ENCODE measurements at places on chromosomes 6 and 20. TPM values are rescaled to one million over a fixed set of nuclear protein-coding genes. Genes with fewer than 3 reads are reported as not detected.

The EPB41L1 gene
- total RNA-seq, result 32.6 TPM

DNA sequence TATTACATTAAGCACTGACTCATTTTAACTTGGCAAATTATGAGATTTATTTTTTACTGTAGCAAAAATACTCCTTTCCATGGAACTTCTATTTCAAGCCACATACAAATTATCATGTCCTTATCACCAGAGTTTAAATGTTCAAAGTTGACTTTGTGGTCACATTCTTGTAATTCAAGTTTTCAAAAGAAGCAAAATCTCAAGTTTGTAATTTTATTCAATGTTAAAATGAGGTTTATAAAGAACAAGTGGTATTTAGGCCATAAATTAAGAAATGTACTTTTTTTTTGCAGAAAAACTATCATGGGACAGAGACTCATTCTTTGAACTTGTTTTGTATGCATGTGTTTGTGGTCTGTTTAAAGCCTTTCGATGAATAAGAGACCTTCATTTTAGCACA lies 811.5 kb downstream of the TENT5A start:
- no peak for DNase-seq

The CAPN11 gene
- total RNA-seq, result 0.23 TPM

The KIF6 gene
- total RNA-seq, result 0.28 TPM

The BPI gene
- total RNA-seq, result 0.63 TPM

DNA sequence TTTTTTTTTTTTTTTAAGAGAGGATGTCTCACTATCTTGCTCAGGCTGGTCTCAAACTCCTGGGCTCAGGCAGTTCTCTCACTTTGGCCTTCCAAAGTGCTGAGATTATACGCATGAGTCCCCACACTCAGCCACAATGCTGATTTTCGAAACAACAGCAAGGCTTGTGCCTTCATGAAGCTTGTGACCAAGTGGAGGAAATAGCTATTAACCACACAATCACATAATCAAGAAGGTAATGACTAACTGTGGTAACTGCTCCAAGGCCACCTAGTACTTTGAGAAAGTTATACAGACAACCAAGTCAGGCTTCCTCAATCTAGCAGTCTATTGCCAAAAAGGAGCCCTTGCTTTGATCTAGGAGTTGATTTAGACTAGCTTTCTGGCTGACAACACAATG lies 46.3 kb downstream of the SOD2 start:
- no peak for DNase-seq

DNA sequence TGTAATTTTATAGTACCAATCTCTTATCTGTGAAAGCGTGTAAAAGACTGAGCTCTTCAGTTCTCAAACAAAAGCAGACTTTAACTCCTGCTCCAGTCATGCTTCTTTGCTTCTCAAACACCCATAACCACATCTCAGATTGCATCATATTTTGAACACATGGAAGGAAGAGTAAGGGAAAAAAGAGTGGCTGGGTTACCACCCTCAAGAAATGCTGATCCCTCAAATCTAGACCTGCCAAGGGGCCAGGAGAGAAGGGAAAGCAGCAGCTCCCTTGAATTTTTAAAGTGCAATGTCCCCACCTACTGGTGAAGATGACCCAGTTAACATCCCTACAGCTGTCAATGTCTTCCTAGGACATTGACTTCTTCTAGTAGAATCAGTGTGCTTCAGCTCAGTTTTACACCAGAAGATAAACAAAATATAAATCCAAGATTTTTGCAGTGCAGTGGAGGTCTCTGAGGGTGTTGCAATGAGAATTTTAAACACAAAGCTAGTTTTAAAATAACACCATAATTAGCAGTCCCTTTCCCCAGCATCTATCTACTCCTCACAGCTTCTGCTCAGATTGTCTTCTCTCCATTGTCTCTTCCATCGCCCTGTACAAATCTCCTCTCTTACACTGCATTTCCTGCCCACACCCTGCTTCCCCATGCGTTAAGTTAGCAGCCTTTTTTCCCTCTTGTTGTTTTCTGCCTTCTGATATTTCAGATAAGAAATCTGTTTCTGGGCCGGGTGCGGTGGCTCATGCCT lies 22.6 kb upstream of the HLA-DQB2 start:
- DNase-seq, result peak; percentile 82

GRCh38 chr6:46378882-46379416 lies 112.3 kb downstream of the RCAN2 start:
- DNase-seq, result no peak

DNA sequence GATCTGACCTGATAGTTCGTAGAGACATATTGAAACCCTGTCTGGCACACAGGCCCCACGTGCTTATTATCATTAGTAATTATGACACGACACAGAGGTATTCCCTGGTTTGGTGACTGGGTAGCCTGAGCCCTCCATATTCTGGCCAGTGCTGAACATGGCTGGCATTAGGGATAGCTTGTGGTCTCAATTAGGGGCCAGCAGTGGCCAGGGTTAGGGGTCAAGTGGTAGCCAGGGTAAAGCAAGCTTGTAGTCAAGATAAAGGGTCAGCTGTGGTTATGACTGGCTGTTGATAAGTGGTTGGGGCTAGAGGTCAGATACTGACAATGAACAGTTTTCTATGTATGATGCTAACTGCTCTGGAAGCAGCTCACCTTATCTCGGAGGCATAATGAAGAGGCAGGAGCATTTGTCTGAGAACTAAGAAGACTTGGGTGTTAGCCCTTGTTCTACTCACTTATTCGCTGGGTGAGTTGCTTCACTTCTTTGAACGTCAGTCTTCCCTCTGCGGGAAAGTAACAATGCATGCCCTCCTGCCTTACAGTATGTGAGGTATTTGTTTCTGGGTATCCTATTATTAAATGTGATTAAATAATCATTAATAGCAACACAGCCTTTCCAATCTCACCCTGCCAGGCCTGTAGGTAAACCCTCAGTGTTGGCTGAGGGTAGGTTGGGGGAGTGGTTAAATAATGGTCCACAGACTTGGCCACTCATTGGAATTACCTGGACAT lies 66.7 kb downstream of the VEGFA start:
- DNase-seq, result no peak

DNA sequence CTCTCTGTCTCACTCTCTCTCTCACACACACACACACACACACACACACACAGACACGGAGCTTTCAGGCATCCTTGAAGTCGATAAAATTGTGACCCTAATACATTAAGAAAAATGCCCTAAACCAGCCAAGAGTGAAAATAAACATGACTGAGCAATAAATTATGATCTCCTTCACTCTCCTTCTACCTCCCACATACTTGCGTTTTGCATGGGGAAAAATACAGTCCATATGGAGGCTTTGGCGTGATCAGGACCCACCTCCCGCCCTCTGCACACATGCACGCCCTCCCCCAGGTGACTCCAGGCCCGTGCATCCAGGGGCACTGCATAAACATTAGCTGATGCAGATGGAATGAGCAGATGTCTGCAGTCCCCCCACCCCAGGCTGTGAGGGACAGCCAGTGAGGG lies 114.2 kb upstream of the JARID2 start:
- DNase-seq, result peak; percentile 8

DNA sequence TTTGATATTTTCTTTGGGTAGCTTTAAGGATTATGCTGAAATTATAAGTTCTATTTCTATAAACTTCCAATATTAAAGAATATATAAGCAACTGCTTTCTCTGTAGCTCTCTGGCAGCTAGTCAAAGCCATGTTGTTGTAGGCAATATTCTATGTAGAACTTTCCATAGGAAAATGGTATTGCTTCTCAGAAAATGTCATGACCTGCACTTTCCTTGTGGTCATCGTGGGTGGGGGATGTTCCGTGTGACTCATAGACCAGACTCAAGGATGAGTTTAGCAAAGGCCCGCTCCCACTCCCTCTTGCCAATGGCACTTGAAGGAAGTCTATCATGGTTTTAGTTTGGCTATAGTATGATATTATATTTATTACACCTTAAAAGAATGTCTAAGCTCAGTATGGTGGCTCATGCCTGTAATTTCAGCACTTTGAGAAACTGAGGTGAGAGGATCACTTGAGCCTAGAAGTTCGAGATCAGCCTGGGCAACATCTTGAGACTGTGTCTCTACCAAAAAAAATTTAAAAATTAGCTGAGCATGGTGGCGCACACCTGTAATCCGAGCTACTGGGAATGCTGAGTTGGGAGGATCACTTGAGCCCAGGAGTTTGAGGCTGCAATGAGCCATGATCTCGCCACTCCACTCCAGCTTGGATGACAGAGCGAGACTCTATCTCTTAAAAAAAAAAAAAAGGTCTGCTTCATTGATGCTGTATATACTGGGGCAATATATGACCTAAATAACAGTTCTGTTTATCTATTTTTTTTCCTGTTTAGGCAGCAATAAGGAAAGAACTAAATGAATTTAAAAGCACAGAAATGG lies 36.6 kb upstream of the LTV1 start:
- DNase-seq, result peak; percentile 29

- DNase-seq, result no peak
Observed at GRCh38 chr6:40039042-40039441, 104.8 kb upstream of the MOCS1 start.

GRCh38 chr6:4909063-4909706 lies 94.7 kb downstream of the RPP40 start:
- no peak for DNase-seq

DNA sequence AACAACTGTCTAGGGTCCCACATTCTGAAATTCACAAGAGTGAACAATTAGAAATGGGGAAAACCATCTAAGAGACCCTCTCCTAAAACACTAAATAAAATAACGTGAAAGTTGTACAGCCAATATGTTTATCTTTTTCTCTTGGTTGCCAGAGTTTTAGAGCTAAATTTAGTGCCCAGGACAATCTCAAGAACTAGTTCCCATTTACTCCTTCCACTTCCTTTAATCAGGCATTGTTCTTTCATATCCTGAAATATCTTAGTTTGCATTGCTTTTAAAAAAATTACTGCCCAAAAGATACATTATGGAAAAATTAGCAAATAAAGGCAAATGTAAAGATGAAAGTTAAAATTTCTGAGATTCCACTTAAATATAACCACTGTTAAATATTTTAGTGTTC lies 33.1 kb upstream of the UBR2 start:
- DNase-seq, result no peak

DNA sequence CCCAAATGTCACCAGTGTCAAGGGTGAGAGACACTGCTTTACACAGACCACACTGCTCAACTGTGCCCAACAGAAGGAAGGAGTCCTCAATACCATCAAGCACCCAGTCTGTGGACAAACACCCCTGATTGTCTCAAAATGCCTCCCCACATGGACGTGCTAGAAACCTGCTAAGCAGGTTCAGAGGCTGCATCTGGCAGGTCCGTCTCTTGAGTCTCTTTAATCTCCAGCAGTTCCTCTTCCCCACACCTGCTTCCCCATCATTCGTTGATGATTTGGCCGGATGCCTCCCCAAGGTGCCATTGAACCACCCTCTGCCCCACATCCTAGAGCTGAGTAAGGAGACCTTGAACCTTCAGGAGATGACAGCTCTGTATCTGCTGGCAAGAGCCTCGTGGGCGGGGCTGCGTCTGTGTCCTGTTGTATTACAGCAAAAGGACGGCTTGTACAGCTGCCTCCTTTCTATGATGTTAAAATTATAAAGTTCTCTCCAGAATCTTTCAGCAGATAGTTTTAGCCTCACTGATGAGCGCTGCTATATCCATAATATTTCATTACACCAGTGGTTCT lies 179.2 kb downstream of the PREX1 start:
- no peak for DNase-seq

The PRR18 gene
- total RNA-seq, result 0.77 TPM

- DNase-seq, result no peak
Observed at GRCh38 chr6:31186052-31186734, 15.7 kb upstream of the POU5F1 start.

GRCh38 chr6:90383196-90383822 lies 86.7 kb upstream of the BACH2 start:
- no peak for DNase-seq

The SLC24A3 gene
- total RNA-seq, result 1.7 TPM

The PBX2 gene
- total RNA-seq, result 63.8 TPM

DNA sequence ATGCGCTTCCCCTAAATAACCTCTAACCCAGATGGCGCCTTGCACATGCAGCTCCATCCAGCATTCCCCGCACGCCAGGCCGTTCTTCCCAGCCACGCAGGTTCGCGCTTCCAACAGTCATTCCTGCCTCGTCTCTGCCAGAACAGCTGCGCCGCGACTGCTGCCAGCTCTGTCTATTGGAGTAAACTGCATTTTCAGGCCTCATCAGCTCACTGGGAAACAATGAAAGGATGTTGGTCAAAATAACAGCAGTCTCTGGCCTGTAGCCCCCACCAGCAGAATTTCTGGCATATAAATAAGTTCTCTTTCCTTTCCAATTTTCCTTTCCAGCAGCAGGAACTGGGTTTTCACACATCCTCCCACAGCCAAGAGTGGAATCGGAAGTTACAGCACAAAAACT lies 14.6 kb downstream of the NRSN1 start:
- no peak for DNase-seq

The SUMO4 gene
- 2.6 TPM for total RNA-seq

- no peak for DNase-seq
Observed at GRCh38 chr6:143742955-143743255, 65.1 kb downstream of the PHACTR2 start.

- no peak for DNase-seq
Observed at GRCh38 chr6:84416043-84416657, 188.7 kb upstream of the CEP162 start.

- no peak for DNase-seq
Observed at GRCh38 chr20:36396340-36396739, 90.2 kb downstream of the DLGAP4 start.

DNA sequence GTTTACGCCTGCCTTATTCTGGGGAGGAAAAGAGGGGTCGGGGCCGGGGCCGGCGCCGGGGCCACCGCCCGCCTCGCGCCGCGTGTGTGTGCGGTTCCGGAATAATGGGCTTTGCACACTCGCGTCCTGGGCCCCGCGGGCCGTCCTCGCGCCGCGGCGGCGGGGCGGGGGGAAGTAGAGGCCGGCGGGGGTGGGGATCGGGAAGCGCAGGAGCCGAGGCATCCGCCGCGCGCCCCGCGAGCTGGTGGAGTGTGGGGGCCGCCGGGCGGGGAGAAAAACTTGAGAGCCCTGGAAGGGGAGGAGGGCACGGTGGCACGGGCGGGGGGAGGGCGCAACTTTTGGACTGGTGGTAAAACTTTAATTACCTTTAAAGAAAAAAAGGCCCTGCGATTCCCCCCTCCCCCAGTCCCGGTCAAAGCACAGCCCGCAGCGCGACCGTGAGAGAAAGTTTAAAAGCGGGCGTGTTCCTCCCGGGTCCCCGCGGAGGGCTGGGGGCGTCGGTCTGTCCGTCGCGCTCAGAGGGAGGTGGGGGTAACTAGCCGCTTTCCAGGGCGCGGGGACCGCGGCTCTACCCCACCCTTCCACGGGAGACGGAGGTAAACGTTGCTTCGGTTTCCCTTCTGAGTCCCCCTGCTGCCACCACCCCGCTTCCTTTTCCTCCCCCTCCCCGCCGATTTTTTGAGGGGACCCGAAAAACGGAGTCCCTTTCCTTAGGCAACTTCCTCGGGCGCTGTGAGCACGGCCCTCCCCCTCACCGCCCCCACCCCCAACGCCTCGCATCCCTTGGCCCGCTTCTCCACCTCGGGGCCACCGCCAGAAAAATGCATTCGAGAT lies 1.9 kb downstream of the L3MBTL3 start:
- DNase-seq, result peak; percentile 48

The HLA-DOA gene
- 1.4 TPM for total RNA-seq

DNA sequence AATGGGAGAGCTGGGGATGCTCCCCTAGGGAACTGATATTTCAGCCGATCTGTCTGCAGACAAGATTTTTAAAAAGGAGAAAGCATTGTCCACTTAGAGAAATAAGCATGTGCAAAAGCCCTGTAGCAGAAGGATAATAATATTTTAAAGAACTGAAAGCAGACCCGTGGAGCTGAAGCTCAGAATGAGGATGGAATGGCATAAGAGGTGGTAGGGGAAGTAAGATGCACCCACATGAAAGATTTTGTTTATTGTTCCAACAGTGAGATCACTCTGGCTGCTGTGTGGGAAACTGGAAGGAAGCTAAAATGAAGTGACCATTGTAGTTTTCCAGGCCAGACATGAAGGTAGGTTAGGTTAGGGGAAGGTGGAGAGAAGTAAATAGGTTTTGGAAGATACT lies 266.4 kb upstream of the PRDM1 start:
- no peak for DNase-seq

Measured in hepatocyte (in vitro differentiated cells).